ENCODE measurements at places on chromosomes 5 and 9.
A peak's percentile ranks its signal among the peaks of the same experiment; 100 is the strongest.

- DNase-seq = peak; percentile 31
Measured at GRCh38 chr9:106859957-106860720, 2.8 kb upstream of the ZNF462 start.

DNA sequence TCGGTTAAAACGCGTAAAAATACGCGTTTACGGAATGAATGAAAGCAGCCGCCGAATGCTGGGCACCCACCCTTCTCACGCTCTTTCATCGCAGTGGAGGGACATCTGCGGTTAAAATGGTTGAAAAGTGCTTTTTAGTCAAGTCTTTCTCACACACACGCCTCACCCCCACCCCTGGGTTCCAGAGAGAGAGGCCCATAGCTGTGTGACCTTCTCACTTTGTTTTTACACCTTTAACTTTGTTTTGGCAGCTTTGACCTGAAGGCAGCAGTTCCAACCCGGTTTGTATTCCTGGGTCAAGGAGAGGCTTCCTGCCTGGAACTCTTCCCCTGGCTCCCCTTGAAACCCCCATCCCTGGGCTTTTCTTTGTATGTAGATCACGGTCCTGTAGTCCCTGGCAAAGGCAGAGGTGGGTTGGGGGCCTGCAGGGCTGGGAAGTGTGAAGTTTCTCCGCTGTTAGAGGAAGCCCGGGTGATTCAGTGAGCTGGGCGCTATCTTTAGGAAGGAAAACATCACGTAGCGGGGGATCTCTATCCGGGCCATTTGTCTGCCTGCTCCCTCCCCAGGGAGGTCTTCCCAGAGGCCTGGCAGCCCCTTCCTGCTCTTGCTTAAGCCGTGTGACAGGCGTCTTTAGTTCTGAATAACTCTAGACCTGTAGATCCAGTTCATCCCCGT, 29.6 kb downstream of the SPRY4 start:
- DNase-seq = no peak

- DNase-seq = no peak
Measured at GRCh38 chr5:119328753-119329602, 26.8 kb upstream of the TNFAIP8 start.

GRCh38 chr5:175567954-175568353, 89.6 kb downstream of the SFXN1 start:
- DNase-seq = no peak

DNA sequence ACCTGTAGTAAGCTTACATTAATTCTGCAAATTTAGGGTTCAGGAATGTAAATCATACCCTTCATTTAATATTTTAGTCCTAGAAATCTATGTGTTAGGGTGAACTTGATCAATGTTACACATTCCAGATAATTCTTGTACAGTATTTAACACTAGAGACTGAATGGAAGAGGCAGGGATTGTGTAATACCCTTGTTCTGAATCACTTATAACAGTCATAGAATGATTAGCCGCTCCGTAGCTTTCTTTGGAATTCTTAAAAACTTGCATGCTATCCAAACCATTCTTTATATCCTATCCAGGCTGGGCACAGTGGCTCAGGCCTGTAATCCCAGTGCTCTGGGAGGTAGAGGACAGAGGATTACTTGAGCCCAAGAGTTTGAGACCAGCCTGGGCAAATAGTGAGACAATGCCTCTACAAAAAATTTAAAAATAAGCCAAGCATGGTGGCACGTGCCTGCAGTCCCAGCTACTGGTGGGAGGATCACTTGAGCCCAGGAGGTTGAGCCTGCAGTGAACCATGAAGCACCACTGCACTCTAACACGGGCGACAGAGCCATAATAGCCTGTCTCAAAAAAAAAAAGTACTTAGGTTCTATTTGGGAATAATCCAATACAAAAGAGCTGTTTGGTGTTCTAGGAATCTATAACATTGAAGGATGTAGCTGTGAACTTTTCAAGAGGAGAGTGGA, 8.3 kb downstream of the ZNF483 start:
- no peak for DNase-seq

- no peak for DNase-seq
Measured at GRCh38 chr9:13358128-13358527, 78.6 kb upstream of the MPDZ start.

DNA sequence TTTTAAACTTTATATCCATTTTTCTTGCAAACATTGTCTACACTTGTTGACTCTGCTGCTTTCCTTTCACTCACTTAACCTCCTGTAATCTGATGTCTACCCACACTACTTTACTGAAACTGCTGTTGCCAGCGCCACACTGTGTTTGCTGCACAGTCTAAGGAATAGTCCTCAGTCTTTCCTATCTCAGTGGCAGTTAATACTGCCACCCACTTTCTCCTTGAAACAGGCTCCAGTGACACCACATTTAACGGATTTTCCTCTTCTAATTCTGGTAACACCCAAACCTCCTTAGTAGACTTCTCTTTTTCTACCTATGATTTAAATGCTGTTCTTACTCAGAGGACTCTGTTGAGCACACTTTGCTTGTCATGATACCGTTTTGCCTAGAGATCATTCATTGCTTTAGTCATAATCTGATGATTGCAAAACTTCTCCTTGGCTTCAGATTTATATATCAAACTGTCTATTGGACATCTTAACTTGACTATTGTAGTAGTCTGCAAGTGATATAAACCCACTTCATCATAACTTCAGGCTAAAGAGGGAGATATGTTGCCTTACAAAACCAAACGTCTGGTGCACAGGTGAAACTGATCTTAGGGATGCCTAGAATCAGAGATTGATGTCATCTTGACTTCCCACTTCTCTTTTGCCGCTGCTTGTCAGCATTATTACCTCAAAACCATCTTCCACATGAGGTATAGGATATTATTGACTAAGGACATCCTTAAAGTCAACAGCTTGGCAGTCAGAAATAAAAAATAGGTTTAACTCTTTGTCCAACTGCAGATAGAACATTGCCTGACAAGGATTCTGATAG, 94.1 kb downstream of the CDC42SE2 start:
- DNase-seq = no peak

GRCh38 chr9:131663288-131663687, 76.6 kb downstream of the RAPGEF1 start:
- no peak for DNase-seq

DNA sequence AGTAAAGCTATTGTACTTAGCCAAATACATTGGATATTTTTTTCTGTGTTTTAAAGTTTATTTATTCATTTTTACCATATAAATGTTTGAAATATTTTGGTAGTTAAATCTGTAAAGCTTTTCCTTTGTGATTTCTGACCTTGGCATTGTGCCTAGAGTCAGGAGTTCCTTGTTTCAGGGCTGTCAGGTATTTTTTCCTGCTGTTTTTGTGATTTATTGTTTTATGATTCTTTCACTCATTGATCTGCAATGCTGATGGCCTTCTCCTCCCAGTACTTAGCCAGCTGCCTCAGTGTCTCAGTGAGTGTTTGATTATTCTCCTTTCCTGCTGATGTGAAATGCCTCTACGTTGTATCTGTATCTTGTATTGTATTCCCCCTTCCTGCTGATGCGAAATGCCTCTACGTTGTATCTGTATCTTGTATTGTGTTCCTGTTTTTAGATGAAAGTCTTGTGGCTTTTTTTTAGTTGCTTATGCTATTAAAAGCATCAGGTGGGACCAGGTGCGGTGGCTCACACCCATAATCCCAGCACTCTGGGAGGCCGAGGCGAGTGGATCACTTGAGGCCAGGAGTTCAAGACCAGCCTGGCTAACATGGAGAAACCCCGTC, 61.0 kb downstream of the EHMT1 start:
- DNase-seq = no peak

GRCh38 chr5:53940921-53941320, 369.5 kb downstream of the ARL15 start:
- DNase-seq = no peak

DNA sequence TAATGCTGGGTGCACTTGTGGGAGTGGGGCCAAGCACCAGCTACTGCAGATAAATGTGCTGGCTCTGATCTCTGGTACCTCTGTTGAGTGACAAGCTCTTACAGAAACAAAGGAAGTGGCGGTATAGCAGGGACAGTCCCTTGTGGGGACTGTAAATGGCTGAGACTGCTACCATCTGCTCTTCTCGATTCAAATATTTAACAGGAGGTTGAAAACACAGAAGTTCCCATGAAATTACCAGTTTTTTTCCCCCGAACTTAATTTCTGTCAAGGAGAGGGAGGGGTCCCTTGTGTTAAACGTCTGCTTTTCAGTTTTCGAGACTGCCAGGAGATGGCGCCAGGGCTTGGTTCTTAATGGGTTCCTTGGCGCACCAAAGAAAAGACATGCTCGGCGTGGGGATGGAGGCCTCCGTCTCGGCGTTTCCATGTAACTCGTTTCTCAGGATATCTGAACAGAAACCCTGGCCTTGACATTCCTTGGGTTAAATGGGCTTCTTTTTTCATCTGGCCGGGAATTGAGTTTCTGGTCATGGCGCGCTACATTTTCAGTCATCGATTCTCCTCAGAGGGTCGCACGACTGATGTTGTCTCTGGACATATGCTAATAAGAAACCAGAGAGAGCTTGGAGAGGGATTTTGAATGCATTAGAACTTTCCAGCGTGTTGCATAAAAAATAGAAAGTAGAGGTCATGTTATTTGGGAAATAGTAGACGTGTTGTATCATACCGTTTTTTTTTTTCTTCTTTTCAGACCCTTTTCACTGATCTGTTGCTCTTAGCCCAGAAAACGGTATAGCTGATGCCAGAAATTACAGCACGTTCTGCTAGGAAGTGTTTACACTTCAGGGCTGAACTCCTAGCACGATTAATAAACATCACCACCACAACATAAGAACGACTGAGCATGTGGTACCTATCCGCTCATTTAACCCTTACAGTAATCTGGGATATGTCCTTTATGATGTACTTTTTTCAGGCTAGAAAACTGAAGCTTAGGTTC, 64.0 kb downstream of the CARTPT start:
- DNase-seq = peak; percentile 50

GRCh38 chr5:168624850-168625364, 45.7 kb upstream of the PANK3 start:
- no peak for DNase-seq

GRCh38 chr5:72658761-72659540, 151.7 kb upstream of the ZNF366 start:
- no peak for DNase-seq

- no peak for DNase-seq
Measured at GRCh38 chr5:174423558-174423957, 300.8 kb upstream of the MSX2 start.

DNA sequence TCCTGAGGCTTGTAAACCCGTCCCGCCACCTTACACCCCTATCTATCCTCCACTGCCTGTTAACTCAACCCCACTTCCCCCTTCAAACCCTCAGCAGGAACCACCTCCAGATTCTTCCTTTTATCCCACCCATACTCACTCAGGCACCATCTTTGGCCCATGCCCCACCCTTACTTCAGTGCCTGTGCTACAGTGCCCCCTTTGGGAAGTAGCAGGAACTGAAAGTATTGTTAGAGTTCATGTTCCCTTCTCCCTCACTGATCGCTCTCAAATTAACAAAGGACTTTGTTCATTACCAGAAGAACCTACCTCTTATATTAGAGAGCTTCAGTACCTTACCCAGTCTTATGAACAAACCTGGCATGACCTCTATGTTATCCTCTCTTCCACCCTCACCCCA, 92.2 kb upstream of the MOCS2 start:
- DNase-seq = no peak

DNA sequence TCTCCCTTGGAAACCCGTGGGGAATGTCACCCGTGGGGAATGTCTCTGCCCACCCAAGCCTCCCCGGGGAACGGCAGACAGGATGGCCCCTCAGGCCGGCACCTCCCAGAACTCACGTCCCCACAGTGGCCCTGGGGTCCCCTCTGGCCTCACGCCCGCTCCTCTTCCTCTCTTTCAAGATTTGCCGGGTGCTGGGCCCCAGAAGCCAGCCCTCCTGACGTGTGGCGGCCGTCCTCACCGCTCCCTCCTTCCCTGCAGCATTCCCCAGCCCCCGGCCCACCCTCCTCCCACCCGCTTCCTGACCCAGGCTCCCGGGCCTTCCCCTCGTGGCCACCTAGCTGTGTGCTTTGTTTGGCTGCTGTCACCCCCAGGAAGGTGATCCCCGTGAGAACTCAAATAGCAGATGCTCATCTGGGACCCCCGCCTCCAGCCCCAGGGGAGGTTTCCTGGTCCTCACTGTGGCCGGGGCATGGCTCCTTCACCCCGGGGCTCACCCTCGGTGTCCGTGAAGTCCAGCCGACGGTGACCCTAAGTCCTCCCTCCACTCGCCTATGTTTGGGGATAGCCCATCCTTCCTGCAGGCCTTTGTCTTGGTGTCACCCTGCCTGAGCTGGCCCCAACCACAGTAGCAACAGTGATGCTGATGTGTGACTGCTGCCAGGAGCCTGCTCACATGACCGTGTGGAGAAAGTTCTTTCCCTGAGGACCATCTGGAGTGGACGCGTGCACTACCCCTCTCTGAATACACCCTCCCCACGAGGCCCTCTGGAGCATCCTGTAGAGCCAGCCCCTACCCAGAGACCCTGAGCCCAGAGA, 163.3 kb upstream of the IER5L start:
- no peak for DNase-seq

DNA sequence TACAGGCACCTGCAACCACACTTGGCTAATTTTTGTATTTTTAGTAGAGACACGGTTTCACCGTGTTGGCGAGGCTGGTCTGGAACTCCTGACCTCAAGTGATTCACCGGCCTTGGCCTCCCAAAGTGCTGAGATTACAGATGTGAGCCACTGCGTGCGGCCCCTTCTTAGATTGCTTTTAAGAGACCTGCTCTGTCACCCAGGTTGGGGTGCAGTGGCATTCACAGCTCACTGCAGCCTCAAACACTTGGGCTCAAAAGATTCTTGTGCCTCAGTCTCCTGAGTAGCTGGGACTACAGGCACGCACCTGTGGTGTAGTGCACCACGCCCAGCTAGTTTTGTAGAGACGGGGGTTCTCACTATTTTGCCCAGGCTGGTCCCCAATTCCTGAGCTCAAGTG, 11.0 kb downstream of the HSPA9 start:
- DNase-seq = no peak

- DNase-seq = no peak
Measured at GRCh38 chr5:132473019-132473531, 17.5 kb downstream of the IRF1 start.

DNA sequence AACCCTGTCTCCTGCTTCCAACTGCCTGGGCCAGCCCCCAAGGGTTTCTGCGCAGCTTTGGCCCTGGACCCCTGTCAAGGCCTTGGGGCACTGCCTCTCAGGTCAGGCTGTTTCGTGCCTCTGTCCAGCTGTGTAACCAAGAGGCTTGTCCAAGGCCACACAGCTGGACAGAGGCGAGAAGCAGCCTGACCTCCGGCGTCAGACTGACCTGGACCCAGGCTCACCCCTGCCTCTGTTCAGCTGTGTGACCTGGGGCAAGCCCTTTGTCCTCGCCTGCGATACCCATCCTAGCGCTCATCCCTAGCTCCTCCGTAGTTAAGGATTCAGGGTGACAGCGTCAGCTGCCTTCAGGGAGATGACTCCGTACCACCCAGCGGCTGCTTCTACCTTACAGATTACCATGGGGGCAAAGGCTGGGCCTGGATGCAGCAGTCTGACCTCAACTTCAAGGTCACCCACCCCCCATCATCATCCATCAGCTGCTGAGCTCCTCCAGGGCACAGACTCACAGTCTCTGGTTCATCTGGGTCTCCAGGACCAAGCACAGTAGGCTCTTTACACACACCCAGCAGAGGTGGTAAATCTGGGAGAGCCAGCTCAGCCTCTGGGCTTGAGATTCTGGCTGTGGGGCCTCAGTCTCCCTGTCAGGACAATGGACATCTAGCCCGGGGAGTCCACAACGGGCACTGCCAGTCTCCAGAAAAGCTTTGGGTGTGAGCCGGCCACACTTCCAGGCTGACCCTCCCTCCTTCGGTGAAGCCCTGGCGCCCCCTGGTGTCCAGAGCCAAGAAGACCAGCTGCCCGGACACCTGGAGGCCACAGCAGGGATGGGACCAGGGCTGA, 7.9 kb downstream of the AK1 start:
- peak; percentile 99 for DNase-seq

- no peak for DNase-seq
Measured at GRCh38 chr5:178238711-178239592, 6.3 kb upstream of the PHYKPL start.
